ENCODE measurements at places on chromosomes 7 and 10.

GRCh38 chr7:22726907-22727713, at the start of gene IL6:
Gene IL6, plus strand, starts transcription at chr7:22727200. Its CDS starts 63 bp downstream, at chr7:22727263.
- peak; percentile 39 for DNase-seq

- no peak for DNase-seq
Measured at GRCh38 chr7:85776691-85777345, 590.0 kb upstream of the SEMA3D start.

DNA sequence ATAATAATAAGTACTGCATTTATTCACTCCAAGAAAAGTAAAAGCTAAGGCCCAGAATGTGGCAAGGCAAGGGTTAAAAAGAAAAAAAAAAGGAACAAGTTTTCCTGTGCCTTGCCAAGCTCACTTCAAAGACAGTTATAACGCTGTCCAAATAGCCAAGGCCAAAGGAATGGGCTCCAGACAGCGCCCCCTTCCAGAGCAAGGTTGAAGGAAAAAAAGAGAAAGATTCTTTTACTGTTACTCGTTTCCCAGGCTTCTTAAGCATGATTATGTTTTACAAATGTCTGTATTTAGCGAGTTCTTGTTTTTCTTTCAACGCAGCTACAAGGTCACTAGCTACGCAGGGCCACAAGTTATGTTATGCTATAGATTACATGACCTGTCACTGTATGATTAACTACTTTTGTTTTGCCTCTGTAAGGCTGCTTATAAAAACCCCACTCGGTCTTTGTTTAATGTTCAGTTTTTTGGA, 9.1 kb upstream of the EIF4H start:
- no peak for DNase-seq

DNA sequence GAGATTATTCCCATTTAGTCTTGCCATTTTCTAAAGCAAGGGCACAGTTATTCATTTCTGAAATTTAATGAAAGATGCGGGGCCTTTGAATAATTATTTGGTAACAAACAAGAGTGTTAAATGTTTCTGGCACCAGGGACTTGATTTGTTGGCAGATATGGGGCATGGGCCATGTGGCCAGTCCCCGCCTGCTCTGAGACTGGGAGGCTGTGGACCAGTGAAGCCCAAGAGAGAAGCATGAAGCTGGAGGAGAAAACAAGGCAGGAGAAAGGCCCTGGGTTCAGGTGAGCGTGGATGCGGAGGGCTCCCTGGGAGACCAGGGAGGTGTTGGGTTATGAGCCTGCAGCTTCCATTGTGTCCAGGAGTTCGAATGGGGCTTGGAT, 378.5 kb downstream of the TCERG1L start:
- DNase-seq: no peak

- DNase-seq: no peak
Measured at GRCh38 chr10:77500754-77501151, 136.9 kb downstream of the KCNMA1 start.

- no peak for DNase-seq
Measured at GRCh38 chr7:98287486-98287959, 6.0 kb downstream of the BRI3 start.

GRCh38 chr7:22302951-22303423, 54.0 kb downstream of the RAPGEF5 start:
- DNase-seq: no peak

- no peak for DNase-seq
Measured at GRCh38 chr7:67525588-67525987, 529.0 kb downstream of the TYW1 start.

DNA sequence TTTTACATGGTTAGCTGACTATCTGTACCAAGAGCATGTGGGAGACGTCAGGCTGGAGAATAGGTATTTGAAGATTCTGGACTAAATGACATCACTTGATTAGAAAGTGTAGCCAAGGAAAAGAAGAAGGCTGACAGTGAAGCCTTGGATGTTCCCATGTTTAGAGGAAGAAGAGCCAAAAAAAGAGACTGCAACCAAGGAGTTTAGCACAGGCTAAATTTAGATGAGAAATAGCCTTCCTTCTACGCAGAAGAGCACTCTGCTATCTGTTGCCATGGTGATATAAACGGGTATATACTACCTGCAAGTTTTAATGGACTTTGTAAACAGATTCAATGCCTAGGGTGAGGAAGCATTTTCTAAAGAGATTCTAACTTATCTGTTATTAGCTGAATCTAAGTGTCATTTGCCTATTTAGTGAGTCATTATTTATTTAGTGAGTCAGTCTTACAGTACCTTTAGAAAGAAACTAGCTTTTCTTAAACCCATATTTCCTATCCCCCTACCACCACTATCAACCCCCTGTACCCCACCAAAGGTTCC, 69.8 kb downstream of the CDK6 start:
- DNase-seq: no peak

GRCh38 chr7:299628-300027, 9.7 kb downstream of the FOXL3 start:
- no peak for DNase-seq

DNA sequence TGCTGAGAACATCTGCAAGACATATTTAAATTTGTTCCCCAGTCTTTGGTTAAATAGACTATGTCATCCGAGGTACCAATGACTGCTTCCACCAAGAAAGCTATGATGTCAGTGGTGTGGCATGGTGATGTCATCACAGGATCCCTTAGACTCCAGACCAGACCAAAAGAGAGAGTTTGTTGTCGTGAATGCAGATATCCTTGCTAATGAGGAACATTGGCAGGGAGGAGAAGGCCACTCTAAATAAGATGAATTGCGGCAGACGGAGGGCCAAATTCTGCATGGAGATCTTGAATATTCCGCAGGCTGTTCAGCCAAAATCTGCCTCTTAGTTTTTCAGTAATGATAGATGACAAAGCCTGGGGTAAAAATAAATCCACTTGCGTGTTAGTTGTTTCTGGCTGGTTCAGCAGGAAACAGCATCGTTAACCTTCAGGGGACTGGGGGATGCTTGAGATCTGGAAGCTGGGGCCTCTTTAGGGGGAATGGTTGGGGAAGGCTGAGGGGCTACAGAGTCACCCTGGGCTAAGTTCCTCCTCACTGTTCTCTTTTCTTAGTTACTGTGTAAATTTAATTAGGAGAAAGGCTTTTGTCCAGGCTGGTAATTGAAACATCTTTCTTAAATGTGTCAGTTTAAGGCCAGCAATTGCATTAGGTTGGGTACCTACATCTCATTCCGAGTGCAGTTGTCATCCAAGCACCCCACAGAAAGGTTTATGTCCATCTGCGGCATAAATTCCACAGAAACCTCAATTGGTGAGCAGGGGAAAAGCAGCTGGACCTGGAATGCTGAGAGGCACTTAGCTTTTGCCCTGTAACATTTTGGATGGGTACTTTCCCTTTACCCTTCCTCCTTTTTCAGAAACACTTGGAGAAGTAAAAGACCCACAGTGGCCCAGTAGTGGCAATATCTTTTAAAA, 11.6 kb upstream of the CAMK1D start:
- DNase-seq: no peak

GRCh38 chr10:125024497-125025234, 82.7 kb downstream of the ZRANB1 start:
- DNase-seq: no peak

- DNase-seq: no peak
Measured at GRCh38 chr10:30985512-30985911, 46.2 kb downstream of the ZNF438 start.

DNA sequence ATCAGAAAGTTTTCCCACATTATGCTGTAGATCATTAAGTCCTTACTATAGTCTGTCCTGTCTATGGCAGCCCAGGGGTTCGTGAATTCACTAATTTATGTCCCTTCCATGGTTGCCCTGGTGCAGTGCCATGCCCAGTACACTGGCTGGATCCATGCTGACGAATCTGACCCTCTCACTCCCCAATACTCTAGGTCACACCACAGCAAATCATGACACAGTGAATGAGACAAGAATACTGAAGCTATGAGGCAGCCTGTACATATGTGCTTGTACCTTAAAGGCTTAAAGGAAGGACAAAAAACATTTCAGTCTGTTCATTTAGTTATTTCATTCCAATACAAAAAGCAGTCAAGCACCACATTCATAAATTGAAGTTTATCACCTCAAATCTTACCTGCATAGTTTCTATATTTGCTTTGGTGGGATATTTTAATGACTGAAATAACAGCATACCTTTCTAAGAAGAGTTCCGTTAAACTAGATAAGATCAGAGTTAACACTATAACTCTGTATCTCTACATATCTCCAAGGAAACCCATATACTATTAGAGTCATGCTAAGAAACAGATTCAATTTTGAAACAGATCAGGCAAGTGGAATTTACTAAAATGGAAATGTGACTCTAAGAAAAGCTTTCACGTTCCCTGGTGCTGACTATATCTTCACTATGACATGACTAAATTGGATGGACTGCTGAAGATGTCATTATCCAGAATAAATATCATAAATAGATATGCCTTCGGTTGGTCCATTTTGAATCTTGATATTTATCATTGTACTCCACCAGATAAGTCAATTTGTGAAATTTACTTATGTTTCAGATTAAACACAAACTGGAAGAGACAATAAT, 36.7 kb downstream of the OSBPL3 start:
- no peak for DNase-seq

- DNase-seq: no peak
Measured at GRCh38 chr10:61971003-61971325, 69.5 kb downstream of the ARID5B start.

DNA sequence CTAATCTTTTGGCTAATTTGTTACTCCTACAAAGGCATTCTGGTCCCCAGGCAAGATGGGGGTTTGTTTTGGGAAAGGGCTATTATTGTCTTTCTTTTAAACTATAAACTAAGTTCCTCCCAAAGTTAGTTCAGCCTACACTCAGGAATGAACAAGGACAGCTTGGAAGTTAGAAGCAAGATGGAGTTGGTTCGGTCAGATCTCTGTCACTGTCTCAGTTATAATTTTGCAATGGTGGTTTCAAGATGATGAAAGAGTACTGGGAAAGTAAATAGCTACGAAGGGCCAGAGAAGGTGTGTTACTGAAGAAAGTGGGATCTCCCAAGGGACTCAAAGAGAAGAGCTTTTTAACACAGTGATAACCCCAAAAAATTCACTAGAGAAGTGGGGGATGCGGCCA, 10.3 kb upstream of the MYO1G start:
- DNase-seq: no peak

DNA sequence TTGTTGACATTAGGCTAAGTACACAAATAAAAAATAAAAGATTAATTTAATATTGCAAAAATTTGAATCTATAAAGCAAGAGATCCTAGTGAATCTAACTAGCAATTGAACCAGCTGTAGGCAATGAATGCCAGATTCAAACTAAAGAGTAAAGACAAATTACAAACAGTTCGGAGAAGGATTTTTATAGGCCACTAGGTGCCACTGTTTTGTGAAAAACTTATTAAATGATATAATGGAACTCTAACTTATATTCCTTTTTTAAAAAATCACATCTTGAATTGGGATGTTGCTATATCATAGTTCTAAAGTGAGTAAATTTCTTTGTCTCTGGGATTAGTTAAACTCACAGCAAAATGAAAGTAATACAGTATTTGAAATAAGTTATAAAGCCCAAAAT, 39.1 kb upstream of the GNAI1 start:
- no peak for DNase-seq

GRCh38 chr10:22856444-22857074, 71.3 kb upstream of the ARMC3 start:
- DNase-seq: no peak

GRCh38 chr10:115118346-115118745, 25.2 kb downstream of the ATRNL1 start:
- DNase-seq: no peak

DNA sequence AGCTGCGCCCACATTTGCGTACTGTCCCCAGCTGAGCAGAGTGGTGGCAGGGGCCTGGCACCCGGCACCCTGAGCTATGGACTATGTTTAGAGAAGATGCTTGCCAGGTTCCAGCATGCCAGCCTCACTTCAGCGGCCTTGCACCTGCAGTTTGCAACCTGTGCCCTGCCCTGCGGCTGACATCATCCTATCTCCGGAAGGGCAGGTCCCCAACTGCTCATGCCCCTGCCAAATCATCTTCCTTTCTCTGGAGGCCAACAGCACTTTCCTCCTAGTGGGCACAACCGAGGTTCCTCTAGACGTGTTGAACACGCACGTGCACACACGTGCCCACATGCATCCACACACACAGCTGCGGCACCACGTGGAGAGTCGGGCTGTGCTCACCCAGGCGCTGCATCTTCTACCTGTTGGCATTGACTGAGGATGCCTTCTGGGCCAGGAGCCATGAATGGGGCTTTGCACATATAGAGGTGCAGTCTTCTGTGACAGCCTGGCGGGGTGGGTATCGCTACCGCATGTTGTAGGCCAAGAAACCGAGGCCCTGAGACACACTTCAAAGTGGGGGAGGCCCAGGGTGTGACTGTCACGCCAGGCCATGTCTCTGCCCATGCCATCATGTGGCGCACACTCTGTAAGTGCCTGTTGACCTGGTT, 24.5 kb downstream of the CNPY1 start:
- no peak for DNase-seq

DNA sequence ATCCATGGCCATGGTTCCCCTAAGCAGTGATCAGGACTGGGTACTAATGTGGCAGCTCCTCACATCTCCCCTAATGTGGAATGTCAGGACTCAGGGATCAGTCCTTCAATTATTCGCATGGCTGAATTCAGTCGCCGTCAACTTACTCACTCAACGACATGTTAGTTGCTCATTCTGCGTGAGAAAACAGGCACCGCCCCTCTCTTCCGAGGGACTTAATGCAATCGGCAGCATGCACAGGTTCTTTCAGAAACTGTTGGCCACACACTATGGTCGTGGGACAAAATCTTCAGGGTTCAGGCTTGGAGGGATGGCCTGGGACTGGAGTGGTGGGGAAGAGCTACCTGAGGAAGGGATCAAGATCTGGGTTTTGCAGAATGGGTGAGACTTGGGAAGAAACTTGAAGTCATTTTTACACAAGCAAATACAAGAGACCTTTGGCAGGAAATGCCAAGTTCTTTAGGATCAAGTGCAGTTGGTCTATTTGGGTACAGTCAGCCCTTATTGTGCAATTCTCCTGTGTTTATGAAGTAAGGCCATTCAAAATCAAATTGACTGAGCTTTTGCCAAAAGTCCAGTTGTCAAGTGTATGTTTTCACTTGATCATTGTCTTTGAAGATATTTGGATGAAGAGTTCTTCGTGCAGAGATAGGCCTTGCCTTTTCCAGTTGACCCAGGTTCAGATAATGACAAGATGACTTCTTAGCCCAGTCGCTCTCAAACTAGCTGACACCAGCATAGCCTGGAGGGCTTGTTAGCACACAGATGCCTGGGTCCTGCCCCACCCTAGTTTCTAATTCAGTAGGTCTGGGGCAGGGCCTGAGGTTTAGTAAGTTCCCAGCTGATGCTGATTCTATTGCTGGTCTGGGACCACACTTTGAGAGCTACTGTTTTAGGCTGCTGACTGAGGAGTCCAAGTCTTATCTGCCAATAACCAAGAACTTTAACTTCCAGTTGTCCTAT, 48.5 kb downstream of the LRRC18 start:
- DNase-seq: no peak

DNA sequence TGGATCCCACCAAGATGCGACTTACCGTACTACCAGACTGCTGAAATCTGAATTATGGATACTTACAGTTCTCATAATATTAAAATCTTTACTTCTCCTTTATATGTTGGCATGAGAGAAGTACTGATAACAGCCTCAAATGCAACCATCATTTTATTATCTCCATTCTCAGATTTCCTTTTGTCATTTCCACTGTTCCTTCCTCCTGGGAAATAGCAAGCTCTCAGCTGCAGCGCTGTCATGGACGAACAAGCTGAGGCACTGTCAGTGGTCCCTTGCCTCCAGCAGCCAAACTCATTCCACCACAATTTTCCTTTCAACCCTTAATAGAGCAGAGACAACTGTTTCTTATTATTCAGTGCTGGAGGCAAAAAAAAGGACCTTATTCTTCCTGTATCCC, 478.4 kb downstream of the ARL4A start:
- no peak for DNase-seq

GRCh38 chr10:127964621-127965020, 57.7 kb downstream of the PTPRE start:
- DNase-seq: no peak

- DNase-seq: no peak
Measured at GRCh38 chr7:70432567-70433001, 699.4 kb upstream of the GALNT17 start.
